NCI-H2081 (cell line): ENCODE measurements at places on chromosomes 12 and 14.

DNA sequence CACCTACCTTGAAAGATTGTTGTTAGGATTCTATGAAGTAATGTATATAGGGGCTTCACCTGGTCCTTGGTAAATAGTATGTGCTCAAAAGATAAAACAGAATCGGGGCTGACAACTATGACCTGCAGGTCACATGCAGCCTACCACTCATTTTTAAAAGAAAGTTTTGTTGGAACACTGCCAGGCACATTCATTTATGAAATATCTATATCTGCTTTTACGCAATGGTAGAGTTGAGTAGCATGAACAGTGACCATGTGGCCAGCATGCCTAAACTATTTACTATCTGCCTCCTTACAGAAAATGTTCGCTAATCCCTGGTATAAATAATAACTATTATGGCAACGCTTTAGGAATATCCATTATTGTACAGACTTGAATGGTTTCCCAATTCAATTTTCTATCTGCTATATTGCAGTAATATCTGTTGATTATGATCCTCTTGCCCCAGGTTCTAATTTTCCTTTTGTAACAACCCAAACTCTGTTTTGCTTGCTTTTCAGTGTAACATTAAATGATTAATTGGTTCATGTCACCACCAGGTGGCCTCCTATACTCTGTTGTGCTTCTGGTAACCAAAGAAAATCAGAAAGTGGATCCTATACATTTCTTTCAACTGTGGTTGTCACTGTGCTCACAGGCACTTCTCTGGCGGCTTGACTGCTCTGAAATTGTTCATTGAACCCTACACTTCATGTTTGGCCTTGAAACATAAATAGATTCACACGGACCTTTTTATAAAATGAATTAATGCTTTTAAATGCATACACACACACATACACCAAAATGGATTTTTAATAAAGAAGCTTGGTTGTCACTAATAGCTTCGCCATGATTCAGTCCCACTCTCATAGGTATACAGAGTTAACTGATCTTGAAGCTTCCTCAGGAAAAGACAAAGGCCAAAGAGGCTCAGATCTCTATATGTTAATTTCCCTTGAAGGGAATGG is 227.7 kb upstream of the NPAS3 start:
- DNase-seq = peak; percentile 55

GRCh38 chr12:50518090-50518489 is 13.3 kb downstream of the DIP2B start:
- no peak for DNase-seq

GRCh38 chr14:28143316-28143715 is 623.3 kb upstream of the FOXG1 start:
- DNase-seq = no peak

GRCh38 chr14:58146399-58146798 is 5.6 kb downstream of the ARMH4 start:
- DNase-seq = no peak

GRCh38 chr14:72553161-72553560 is 340.7 kb downstream of the DPF3 start:
- no peak for DNase-seq

GRCh38 chr12:64687816-64688215 is 71.4 kb downstream of the GNS start:
- DNase-seq = no peak

- no peak for DNase-seq
Observed at GRCh38 chr14:64947710-64948611, 5.4 kb upstream of the GPX2 start.

GRCh38 chr12:47207340-47207717 is 127.6 kb upstream of the AMIGO2 start:
- DNase-seq = no peak
